ENCODE measurements at places on chromosomes 5 and 9.

DNA sequence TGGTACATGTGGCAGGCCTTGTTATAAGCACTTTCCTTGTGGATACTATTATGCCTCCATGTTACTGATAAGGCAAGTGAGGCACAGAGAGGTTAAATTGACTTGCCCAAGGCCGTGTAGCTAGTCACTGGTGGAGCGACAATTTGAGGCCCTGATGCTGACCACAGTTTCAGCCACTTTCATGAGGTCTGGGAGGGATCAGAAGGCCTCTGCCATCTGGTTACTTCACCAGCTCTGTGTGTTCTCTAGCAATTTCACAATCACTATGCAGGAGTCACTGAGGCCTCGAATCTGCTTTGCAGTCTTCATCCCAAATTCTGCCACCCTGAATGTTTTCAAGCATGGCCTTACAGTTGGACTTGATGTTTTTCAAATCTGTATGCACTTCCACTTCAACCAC lies 9.1 kb downstream of the LRRC70 start:
- no peak for DNase-seq

DNA sequence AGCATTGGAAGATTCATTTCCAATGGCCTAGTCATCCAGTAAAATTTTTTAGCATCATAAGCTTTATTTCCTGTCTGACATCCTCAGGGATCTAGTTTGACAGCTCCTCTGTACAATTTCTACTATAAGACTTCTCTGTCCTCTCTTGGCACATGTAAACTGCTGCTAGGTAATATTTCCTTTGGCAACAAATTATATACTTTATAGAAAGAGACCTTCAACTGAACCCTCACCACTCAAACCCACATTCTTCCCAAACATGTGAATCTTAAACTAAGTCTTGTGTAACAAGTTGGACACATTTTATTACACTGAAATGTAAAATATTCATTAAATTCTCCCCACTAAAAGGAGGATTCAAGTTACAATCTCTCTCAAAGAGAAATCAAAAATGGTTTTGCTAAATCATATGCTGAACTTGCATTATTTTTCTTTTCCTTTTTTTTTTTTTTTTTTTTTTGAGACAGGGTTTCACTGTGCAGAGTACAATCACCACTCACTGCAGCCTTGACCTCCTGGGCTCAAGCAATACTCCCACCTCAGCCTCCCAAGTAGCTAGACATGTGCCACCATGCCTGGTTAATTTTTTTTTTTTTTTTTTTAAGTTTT lies 36.9 kb downstream of the SCAI start:
- DNase-seq, result no peak

- no peak for DNase-seq
These were observed 53.5 kb upstream of the CDKN2AIPNL start for GRCh38 chr5:134464988-134465815.

DNA sequence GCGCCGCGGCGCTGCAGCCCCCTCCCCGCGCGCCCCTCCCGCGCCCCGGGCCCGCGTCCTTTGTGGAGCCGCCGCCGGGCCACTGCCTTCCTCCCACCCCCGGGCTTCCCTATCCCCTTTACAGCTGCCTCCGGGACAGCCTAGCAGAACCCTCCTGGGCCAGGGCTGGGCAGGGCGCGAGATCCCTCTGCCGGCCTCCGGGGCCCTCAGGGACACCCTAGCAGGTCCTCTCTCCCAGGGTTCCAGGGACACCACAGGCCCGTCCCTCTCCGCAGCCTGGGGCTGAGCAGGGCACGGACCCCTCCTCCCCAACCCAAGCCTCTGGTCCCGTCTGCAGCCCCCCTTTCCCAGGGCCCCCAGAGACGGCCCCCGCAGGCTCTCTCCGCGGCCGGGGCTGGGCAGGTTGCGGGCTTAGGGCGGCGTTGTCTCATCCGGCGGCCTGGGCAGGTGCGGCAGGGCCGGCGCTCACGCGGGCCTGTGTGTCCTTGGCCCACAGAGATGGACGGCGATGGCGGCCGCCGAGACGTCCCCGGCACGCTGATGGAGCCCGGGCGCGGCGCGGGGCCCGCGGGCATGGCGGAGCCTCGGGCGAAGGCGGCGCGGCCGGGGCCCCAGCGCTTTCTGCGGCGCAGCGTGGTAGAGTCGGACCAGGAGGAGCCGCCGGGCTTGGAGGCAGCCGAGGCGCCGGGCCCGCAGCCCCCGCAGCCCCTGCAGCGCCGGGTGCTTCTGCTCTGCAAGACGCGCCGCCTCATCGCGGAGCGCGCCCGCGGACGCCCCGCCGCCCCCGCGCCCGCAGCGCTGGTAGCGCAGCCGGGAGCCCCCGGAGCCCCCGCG lies 710 bp downstream of the WNK2 start:
- no peak for DNase-seq

All from stimulated activated CD8-positive, alpha-beta memory T cell treated with anti-CD3 and anti-CD28 coated beads, Interleukin-4, amount 100 ng/mL, for 4 hours (primary cell).